NCI-H1930 (cell line): ENCODE measurements at places on chromosomes 7 and 10.

- DNase-seq: no peak
Observed at GRCh38 chr7:14403587-14403986, 414.1 kb upstream of the ETV1 start.

GRCh38 chr10:74859546-74859945 lies 33.1 kb downstream of the KAT6B start:
- no peak for DNase-seq

GRCh38 chr7:22996470-22996869 lies 17.5 kb downstream of the HYCC1 start:
- no peak for DNase-seq

DNA sequence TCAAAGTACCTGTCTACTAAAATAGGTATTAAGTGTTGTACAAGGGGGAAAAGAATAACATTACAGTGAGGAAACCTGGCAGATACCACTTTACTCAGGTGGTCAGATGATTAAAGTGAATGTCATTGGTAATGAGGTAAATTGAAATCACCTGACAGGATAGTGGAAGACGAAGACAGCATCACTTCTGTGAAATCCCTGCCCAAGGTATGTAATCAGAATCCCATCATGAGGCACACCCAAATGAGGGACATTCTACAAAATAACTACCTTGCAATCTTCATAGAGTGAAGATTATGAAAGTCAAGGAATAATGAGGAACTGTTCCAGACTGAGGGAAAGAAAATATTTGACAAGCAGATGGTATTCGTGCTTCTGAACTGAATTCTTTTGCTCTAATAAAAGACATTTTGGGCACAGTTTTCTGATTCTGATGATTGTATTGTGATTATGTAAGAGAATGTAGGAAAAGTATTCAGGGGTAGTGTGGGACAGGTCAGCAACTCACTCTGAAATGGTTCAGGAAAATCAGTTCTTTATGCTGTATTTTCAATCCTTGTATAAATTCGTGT lies 33.3 kb upstream of the ARMS2 start:
- no peak for DNase-seq

DNA sequence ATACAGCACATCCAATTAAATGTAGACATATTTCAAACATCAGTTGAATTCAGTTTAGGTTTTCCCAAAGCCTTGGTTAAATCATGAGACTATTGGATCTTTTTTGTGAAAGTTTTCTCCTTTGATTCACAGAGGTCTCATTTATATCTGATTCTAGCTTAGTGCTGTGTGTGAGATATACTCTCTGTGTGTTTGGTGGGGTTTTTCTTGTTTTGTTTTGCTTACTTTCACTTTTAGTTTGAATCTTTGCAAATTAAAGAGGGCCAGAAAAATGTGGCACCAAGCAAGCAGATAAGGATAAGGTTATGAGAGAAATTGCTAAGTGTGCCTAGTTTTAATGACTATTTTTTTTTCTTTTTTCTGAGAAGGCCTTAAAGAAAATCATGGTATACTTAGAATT lies 12.6 kb upstream of the OR6B1 start:
- no peak for DNase-seq

DNA sequence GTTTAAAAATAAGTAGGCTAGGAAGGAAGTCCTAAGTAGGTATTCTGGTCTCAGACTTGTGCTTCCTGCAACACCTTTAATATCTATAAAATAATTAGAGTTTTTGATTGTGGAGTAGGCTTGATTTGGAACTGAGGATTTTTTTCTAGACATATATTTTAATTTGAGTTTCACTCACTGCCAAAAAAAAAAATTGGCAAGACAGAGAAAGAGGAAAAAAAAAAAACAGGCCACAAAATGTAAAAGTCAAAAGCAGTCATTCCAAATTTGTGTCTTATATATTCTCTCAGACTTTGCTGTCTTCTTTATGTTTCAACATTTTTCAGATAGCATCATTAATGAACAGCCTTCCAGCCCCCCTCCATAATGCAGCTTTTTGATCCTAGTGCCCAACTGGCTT lies 346.1 kb downstream of the NRG3 start:
- DNase-seq: no peak
